Epithelial cell of esophagus (primary cell): ENCODE measurements at places on chromosomes 16 and 17.

DNA sequence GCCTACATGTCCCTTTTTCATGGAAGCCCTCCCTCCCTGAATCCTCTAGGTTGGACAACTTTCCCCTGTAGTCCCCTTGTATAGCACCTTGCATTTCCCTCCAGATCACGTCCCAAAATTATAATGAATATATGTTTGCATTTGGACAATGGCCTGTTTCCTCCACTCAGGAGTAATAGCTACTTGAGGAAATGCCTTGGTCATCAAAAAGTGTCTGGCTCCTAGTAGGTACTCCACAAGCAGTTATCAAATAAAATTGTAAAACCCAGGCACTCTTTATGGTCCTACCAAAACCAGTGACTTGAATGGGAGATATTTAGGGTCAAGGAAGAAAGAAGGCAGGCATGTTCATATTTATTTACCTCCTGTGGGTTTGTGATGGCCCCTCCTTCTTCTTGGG lies 59.6 kb downstream of the RBFOX1 start:
- no peak for DNase-seq

- DNase-seq = no peak
Measured at GRCh38 chr17:66620528-66620927, 214.4 kb upstream of the CACNG5 start.

DNA sequence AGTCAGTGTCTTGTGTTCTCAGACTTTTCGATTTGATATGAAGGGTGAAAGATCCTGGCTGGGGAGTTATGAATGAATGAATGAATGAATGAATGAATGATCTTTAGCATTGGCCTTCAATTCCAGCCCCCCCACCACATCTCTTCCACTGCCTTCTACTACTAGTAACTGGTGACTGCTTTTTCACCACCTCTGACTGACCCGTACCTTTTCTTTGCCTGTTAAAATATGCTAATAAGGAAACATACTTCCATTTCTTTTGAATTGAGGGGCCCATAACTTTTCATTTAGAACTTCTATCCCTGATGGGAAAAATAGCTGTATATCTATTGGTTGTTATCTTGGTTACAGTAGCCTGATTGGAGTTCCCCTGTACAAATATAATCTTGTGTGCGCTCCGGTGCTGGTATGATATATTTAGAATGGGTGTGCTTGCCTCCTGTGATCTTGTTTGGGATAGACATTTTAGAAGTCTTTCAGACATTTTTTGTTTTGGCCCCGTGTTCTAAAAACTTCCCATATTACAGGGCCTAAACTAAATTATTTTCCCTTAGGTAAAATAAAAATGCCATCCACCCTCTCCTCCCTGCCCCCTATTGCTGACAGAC lies 3.4 kb downstream of the LYRM1 start:
- no peak for DNase-seq

- no peak for DNase-seq
Measured at GRCh38 chr17:48016112-48016511, 21.5 kb downstream of the COPZ2 start.

GRCh38 chr16:62963846-62964245 lies 927.6 kb upstream of the CDH8 start:
- no peak for DNase-seq

- no peak for DNase-seq
Measured at GRCh38 chr17:18144855-18145254, 36.3 kb downstream of the MYO15A start.

GRCh38 chr17:31328160-31328535 lies 6.7 kb upstream of the EVI2A start:
- DNase-seq = no peak

DNA sequence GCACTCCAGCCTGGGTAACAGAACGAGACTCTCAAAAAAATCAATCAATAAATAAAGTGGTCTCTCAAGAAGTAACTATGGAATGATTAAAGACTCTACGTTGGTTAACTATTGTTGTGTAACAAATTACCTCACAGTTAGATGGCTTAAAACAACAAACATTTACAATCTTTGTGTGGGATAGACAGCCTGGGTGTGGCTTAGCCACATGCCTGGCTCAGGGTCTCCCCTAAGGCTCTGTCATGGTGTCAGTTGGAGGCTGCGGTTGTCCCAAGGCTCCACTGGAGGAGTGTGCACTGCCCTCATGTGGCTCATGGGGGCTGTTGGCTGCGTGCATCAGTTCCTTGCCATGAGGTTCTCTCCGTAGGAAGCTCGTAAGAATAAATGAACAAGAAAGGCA lies 294.5 kb downstream of the SNX29 start:
- DNase-seq = peak; percentile 14

DNA sequence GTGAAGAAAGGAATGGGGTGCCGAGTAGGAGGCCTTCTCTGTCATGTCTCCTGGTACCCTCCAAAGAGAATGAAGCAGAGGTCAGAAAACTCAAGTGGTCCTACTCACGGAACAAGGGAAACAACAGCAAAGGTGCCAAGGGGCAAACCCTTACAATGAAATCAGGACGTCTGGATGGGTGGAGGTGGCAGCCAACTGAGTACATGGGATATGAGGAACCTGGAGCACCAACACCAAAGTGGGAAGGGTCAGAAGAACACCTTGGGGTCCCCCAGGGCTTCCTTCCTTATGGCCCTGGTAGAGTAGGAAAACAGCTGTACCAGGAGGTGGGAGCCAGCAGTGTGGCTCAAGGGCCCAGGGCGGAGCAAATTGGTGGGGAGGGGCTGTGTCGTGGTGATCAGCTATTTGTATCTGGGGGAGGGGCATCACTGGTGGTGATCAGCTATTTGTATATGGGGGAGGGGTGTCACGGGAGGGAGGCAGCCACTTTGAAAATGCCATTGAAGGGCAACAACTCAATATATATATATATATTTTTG lies 643 bp downstream of the HIGD1B start:
- DNase-seq = no peak

GRCh38 chr16:89364606-89365005 lies 125.8 kb downstream of the ANKRD11 start:
- DNase-seq = peak; percentile 49

- DNase-seq = no peak
Measured at GRCh38 chr16:69924041-69924775, 26.9 kb upstream of the CLEC18A start.

GRCh38 chr16:16100631-16101030 lies 122.7 kb downstream of the ABCC6 start:
- DNase-seq = no peak

DNA sequence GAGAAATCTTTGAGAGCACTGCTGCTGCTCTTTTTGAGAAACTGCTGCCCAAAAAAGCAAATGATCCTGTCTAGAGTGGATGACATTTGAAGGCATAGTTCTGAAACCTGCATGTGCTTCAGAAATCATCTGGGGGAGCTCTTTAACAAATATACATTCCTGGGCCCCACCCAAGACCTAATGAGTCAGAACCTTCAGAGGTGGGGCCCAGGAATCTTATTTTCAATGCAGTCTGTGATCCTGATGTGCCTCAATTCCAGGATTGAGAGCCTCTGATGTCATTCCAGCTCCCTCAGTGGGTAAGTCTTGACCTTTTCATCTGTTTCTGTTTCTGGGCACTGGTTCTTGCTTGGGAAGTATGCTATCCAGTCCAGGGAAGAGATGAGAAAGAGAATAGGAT lies 42.3 kb downstream of the HNF1B start:
- peak; percentile 82 for DNase-seq

DNA sequence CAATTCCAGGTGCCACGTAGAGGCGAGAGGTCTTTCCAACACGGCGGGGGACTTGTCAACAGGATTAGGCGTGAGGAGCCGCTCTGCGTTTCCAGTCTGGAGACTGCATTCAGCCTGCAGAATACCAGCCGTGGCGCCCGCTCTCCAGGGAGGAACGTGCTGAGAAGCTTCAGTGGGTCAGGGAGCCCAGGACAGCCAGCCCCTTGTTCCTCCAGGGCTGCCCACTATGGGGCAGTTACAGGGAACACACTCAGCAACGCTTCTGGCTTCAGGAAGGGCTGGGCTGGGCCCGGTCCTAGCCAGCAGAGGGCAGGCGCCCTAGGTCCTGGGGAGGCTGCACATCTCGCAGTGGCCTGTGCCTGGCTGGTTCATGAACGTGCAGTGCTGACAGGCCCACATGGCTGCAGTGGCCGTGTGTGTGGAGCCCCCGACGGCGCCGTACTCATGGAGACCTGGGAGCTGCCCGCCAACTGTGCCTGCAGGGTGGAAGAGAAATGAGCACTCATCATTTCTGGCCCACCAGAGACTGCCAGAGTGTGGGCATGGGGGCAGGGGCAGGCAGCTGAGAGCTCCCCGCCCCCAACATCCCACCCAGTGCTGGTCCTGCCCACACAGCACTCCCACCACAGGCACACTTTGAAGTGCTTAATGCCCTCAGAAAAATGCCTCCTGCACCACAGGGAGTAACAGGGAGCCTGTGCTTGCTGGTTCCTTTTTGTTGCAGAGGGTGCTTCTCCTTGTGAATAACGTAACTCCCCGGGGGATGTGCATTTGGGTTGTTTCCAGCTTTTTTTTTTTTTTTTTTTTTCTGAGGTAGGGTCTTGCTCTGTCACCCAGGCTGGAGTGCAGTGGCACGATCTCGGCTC lies 7.0 kb upstream of the FAAP100 start:
- DNase-seq = no peak

- DNase-seq = no peak
Measured at GRCh38 chr16:77539421-77540034, 104.7 kb upstream of the ADAMTS18 start.

DNA sequence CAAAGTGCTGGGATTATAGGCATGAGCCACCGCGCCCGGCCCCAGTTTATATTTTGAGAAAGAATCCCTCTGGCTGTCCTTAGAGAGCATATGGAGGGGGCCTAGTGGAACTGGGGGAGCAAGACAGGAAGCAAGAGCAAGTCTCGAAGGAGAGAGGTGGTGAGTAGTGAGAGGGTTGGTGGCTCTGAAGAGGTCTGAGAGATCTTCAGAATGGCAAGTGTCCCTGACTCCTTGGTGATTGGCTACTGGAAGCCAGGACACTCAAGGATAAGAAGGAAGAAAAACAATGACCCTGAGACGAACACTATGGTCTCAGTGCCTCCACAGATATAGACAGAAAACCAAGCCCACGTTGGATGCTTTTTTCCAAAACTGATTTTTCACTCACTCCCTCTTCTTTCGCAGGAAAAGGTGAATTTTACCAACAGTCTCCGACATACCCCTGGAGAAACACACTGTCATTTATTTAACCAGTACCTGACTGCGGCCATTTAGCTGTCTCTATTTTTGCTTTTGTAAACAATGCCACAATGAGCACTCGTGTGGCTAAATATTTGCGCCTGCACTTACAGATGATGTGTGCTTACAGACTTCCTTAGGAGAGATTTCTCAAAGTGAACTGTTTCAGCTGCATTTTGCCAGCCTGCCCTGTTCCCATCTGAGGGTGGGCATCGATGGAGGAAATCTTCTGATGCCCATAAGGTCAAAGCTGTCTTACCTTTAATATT lies 15.9 kb upstream of the DOK4 start:
- DNase-seq = no peak

DNA sequence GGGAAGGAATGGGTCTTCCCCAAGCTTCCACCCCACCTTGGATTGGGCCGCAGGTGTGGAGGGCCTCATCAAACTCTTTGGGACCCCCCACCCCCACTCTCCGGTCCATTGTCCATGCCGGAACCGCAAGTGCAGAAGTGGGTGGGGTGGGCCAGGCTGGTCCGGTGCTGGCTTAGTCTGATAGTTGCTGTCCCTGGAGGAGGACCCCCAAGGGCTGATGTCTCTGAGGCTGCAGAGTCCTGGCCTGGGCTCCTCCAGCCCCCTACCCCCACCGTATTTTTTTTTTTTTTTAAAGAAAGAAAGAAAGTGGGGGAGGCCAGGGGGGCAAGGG lies 7.1 kb upstream of the ATXN7L3 start:
- no peak for DNase-seq

- DNase-seq = no peak
Measured at GRCh38 chr16:75479421-75479990, 15.0 kb upstream of the TMEM170A start.

- DNase-seq = no peak
Measured at GRCh38 chr17:10107316-10108165, 90.9 kb downstream of the GAS7 start.

GRCh38 chr17:74859459-74860228 lies at the start of gene GRIN2C:
GRIN2C (minus strand) TSS chr17:74859885; CDS start chr17:74855092, 4,793 bp downstream.
- no peak for DNase-seq

- peak; percentile 97 for DNase-seq
Measured at GRCh38 chr17:31596382-31597323, 205.2 kb downstream of the RAB11FIP4 start.

- peak; percentile 58 for DNase-seq
Measured at GRCh38 chr16:65200857-65201256, 79.0 kb upstream of the CDH11 start.

DNA sequence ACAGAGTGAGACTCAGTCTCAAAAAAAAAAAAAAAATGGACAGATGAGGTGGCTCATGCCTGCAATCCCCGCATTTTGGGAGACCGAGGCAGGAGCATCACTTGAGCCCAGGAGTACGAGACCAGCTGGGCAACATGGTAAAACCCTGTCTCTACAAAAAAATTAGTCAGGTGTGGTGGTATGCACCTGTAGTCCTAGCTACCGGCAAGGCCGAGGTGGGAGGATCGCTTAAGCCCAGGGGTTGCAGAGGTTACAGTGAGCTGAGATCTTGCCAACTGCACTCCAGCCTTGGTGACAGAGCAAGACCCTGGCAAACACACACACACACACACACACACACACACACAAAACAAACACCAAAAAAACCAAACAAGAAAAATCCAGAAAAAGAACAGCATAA lies 7.7 kb upstream of the ENGASE start:
- DNase-seq = no peak

DNA sequence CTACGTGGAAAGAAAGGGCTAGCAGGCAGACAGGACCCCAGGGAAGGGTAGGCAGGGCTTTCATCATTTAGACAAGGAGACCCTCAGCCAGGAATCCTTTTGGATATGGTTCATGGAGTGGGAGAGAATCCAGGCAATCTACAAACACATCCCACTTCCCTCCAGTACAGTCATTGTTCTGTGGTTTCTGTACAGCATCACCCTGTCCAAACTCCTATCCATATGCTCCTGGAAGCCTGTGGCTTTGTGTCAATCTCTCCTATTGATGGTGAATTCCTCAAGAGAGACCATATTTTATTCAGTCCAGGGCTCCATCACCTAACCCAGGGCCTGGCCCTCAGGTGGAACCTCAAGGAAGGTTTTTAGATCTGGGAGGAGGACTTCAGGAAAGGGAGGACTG lies 99.2 kb downstream of the SPACA3 start:
- DNase-seq = peak; percentile 25
